ENCODE measurements at places on chromosomes 6 and 20.
A peak's percentile ranks its signal among the peaks of the same experiment; 100 is the strongest.

- no peak for DNase-seq
Observed at GRCh38 chr20:50295762-50296449, 105.3 kb downstream of the CEBPB start.

- DNase-seq = peak; percentile 26
Observed at GRCh38 chr6:87700397-87701343, 1.4 kb downstream of the AKIRIN2 start.

DNA sequence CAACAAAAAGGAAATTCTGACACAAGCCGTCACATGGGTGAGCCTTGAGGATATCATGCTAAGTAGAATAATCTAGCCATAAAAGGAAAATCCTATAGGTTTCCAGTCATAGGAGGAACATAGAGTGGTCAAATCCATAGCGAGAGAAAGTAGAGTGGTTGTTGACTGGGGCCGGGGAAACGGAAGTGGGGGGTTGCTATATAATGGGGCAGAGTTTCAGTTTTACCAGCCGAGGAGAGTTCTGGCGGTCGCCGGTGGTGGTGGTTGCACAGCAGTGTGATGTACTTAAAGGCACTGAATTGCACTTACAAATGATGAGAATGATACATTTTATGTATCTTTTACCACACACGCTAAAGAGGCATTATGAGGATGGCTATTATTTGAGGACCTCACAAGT, 4.9 kb downstream of the GPR31 start:
- DNase-seq = no peak

GRCh38 chr6:109456710-109457561, 1.4 kb upstream of the MICAL1 start:
- DNase-seq = peak; percentile 27

DNA sequence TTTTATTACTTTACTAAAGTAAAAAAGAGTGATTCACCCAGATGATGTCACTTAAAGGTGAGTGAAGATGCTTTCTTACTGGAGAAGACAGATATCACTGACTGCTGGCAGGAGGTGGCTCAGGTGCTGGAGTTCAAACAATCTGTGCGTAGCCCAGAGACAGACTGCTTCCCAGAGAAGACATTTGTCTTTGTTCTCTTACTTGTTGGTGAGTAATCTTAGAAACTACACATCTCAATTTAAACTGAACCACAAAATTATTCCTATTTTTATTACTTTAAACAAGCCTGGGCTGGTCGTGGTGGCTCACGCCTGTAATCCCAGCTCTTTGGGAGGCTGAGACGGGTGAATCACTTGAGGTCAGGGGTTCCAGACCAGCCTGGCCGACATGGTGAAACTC, 92.2 kb downstream of the CEP162 start:
- DNase-seq = no peak

- DNase-seq = no peak
Observed at GRCh38 chr6:170128346-170128745, 162.5 kb downstream of the DLL1 start.

DNA sequence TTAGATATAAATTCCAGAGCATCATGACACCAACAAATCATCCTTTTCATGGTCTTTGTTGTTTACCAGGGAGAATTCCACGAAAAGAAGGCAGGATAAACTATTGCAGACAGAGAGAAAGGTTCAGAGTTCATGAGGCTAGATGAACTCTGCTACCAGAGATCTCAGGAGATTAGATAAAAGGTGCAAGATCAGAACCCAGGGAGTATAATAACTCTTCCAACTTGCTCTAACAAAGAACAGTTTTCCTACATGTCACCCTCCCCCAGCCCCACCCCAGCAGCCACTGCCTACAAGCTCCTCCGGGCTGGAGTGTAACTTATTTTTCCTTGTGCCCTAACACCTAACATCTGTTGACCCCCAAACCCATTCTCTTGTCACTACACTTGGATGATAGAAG, 13.9 kb upstream of the CITED2 start:
- no peak for DNase-seq
